ENCODE measurements at places on chromosomes 7 and 10. TPM values are rescaled to one million over a fixed set of nuclear protein-coding genes. Genes with fewer than 3 reads are reported as not detected.

Gene CCDC3
- total RNA-seq = 0.61 TPM

Gene DYDC2
- not detected for total RNA-seq

Gene ZNF503
- 1.4 TPM for total RNA-seq

Gene STAM
- 12.6 TPM for total RNA-seq

Gene ODAD2
- total RNA-seq = 0.32 TPM

Gene CNOT4
- total RNA-seq = 2.9 TPM

Gene FKBP14
- 38.0 TPM for total RNA-seq

Gene PLEKHS1
- total RNA-seq = not detected

Gene NHLRC2
- 9.0 TPM for total RNA-seq

Gene GIMAP4
- total RNA-seq = 332 TPM

Gene CALHM2
- total RNA-seq = 9.9 TPM

Gene WDFY4
- 3.2 TPM for total RNA-seq

Gene TMEM184A
- total RNA-seq = not detected

Gene PPP1R17
- total RNA-seq = not detected

Gene NEUROG3
- not detected for total RNA-seq

Gene ACSM6
- total RNA-seq = not detected

Gene PCDH15
- 0.30 TPM for total RNA-seq

All from epithelial cell of umbilical artery (primary cell).